NAMALWA (cell line): ENCODE measurements at places on chromosomes 1 and 21.

DNA sequence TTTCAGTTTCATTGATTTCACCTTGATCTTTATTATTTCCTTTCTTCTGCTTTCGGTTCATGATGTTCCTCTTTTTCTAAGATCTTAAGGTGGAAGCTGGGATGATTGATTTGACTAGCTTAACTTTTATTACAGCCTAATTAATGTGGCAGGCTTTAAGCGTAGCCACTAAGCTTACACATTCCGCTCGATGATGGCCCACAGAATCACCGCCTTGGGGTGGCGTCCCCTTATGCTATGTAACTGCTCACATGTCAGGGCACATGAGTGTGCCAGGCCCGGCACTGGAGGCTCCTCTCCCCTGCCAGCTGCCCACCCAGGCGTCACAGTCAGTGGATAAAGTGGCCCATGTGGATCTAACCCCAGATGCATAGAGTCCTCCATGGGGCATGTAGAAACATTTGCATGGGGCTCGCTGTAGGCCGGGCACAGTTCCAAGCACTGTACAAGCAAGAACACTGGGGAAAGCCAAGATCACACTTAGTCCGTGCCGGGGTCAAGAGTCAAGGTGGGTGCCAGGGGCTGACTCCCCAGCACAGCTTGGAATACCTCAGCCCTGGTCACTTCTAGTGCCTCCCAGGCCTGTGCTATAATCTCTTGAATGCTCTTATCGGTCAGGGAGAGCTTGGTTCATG is 41.7 kb downstream of the PKNOX1 start:
- no peak for DNase-seq

DNA sequence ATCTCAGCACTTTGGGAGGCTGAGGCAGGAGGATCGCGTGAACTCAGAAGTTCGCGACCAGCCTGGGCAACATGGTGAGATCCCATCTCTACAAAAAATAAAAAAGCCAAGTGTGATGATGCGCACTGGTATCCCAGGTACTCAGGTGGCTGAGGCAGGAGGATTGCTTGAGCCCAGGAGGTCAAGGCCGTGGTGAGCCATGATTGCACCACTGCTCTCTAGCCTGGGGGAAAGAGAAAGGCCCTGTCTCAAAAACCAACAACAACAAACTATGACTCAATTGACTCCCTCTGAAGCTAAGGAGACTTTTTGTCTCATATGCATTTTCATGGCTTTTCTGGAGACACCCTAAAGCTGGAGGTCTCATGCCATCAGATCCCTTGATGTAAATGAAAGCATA is 118.8 kb downstream of the CCDC185 start:
- DNase-seq, result no peak

DNA sequence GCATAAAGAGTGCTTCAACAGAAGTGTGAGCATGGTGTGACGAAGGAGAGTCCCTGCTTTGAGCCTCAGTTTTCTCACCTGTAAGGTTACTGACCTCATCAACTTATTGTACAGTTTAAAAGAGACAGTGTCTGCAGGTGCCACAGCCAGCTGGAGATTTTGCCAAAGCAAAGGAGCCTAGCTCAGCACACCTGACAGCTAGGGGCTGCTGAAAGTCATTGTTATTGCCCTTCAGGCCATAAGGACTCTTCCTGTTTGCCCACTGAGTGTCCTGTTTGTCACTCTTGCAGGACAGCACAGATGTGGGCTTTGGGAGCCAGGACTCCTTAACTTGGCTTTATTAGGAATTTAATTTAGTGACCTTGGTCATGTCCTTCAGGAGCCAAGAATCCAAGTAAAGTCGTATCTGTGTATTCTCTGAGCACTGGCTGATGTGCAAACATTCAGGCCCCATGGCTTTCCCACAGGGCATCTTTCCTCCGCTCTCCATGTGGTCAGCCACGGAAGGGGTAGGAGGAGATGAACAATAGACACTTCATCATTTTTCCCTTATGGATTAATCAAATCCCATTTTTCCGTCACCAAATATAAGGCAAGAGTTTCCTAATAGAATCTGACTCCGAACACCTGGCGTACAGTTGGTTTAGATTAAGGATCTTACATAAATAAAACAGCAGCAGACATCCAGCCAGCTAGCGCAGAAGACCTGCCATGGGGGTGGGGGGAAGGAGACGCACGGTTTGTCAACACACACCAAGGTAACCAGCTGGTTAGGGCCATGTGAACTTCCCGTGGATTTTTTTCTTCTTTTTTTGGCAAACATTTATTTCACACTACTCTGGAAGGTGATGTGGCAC is 43.1 kb upstream of the KANK4 start:
- no peak for DNase-seq

GRCh38 chr1:183139281-183139942 is 46.7 kb upstream of the LAMC2 start:
- no peak for DNase-seq

- no peak for DNase-seq
Measured at GRCh38 chr1:96568639-96569038, 152.9 kb upstream of the PTBP2 start.

DNA sequence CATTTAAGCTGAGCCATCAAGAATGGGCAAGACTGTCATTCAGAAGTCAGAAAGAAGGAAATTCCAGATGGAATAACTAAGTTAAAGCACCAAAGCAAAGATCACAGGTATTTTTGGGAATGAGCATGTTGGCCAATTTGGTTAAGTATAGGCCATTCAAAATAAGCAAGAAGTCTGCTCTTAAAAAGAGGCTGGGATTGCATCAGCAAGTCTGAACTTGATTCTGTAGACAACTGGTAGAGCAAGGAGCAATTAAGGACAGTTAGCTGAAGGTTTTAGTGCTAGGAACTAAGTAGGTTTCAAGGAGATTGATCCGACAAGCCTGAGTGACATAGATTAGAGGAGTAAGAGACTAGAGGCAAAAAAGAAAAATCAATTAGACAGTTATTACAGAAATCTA is 8.4 kb downstream of the ANKRD45 start:
- DNase-seq, result no peak

DNA sequence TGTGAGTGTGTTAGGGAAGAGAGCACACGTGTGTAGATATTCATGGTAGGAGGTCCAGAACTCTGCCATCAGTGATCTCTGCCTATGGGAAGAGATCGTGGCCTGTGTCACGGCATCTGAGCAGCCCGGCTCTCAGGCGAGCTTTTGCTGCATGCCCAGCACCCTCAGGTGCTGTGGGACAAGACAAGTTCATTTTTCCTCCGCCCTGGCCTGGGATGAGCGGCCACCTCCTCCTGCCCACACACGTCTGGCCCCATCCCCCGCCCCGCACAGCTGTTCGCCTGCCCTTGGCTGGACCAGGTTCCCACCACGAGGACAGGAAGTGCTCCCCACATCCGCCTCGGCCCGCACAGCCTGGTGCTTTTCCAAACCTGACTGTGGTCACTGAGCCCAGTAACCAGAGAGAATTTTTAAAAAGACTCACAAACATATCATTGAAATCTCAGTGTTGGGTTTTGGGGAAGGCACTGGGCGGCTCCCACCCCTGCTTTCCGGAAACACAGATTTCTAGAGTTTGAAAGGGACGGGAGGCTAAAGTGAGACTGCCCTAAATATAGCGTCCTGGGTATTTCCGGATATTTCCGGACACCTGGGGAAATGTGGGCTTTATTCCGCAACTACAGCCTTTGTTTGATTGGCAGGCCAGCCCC is 18.0 kb downstream of the BMP8A start:
- peak; percentile 42 for DNase-seq

DNA sequence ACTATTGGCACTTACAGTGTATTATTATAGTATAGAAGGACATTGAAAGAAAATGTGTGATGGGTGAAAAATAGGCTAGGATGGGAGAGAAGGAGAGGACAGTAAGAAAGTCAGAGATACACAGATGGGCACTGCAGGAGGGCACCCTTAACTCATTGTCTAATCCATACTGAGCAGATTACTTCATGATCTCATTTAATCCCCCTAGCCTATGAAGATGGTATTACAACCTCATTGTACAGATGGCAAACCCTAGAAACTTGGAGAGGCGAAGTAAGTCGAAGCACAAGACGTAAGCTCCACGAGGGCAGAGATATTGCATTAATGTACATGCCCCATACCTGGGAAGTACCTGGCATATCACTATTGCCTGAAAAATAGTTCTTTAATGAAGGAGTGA is 346.9 kb upstream of the DAB1 start:
- peak; percentile 48 for DNase-seq
